ENCODE measurements at places on chromosomes 7 and 10.

- DNase-seq: no peak
Measured at GRCh38 chr10:131073469-131074035, 238.0 kb downstream of the TCERG1L start.

GRCh38 chr7:141430455-141431139 is 120.6 kb upstream of the AGK start:
- no peak for DNase-seq

- no peak for DNase-seq
Measured at GRCh38 chr7:116032886-116033285, 2.3 kb upstream of the TFEC start.

DNA sequence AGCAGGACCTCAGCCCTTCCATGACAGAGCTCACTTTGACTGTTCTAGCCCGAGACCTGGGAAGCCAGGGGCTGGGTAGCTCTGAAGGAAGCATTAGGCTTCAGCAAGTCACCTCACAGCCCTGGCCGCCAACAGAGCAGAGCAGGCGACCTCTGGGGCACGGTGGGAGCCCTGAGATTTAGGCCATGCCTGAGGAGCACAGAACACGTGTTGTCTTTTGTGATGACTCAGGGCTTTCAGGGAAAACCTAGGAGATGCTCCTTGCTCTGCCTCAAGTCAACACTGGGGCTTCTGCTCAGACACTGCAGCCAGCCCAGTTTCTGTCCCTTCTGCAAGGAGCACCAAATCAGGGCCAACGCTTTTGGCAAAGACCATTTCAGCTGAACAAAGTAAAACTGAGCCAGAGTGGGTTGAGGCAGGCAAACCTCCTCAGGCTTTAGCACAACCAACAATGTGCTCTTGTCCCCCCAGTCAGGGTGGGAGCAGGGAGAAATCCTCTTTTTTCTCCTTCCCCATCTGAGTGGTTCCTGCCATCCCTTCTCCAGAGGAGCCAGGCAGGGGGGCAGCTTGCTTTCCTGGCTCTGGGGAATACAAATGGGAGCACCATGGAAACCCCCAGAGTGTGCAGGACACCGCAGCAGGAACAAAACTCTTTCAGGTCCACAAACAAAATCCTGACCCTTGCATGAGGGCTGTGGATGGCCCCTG is 14.4 kb downstream of the CAMK2G start:
- no peak for DNase-seq

GRCh38 chr10:85641479-85642009 is 725.1 kb downstream of the GRID1 start:
- no peak for DNase-seq

DNA sequence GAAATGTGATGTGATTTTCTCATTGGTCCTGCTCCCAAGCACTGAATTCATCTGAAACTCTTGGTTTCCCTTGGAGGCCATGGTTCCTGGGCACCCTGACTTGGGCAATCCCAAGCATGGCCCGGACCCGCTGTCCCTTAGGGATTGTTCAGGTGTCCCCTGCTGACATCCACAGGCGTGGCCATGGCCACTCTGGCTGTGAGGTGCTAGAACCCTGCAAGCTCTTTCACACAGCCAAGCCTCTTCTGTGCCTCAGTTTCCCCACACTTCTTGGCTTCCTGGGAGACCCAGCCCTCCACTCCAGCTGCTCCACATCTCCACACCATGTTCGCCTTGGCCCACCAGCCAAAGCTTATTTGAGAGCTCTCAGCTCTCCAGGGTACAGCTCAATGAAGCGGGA is 12.0 kb upstream of the AZGP1 start:
- DNase-seq: no peak

GRCh38 chr10:12603766-12604470 is 254.6 kb downstream of the CAMK1D start:
- no peak for DNase-seq

DNA sequence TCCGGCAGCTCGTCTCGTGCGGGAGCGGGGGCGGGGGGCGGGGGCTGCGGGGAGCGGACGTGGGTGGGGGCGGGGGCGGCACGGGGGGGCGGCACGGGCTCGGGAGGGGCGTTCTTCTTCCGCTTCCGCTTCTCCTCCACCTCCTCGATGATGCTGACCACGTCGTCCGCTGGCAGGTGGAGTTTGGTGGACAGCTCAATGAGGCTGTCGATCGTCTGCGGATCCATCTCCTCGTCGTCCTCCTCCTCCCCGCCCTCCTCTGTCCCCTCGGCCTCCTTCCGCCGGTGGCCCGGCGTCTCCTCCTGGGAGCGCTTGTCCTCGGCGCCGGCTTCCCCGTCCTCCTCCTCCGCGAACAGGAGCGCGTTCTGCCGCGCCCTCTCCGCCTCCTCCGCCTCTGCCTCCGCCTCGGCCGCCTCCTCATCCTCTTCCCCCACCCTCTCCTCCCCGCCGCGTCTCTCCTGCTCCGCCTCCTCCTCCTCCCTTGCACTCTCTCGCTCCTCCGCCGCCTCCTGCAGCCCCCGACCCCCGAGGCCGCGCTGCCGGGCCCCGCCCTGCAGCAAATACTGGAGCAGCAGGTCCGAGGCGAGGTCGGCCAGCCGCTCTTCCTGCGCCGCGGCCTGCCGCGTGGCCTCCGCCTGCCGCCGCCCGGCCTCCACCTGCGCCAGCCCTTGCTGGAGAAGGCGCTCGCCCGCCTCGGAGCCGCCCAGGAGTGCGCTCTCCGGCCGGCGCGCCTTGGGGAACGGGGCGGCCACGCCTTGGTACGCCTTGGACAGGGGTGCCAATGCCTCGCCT is 1.9 kb downstream of the VGF start:
- no peak for DNase-seq

DNA sequence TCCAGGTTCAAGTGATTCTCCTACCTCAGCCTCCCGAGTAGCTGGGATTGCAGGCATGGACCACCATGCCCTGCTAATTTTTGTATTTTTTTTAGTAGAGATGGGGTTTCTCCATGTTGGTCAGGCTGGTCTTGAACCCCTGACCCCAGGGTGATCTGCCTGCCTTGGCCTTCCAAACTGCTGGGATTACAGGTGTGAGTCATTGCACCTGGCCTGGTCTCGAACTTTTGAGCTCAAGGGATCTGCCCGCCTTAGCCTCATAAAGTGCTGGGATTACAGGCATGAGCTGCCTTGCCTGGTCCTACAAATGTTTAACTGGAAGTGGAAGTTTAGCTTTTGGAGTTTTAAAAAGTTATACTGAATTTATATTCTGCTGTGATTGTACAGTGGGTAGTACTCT is 2.8 kb downstream of the MLLT10 start:
- no peak for DNase-seq

GRCh38 chr7:102258749-102259107 is 27.9 kb upstream of the SH2B2 start:
- DNase-seq: no peak

GRCh38 chr7:22842383-22842941 is 19.8 kb upstream of the TOMM7 start:
- DNase-seq: no peak

- no peak for DNase-seq
Measured at GRCh38 chr10:33279811-33280602, 54.5 kb downstream of the NRP1 start.

- no peak for DNase-seq
Measured at GRCh38 chr7:74993121-74993520, 28.6 kb downstream of the CASTOR2 start.

DNA sequence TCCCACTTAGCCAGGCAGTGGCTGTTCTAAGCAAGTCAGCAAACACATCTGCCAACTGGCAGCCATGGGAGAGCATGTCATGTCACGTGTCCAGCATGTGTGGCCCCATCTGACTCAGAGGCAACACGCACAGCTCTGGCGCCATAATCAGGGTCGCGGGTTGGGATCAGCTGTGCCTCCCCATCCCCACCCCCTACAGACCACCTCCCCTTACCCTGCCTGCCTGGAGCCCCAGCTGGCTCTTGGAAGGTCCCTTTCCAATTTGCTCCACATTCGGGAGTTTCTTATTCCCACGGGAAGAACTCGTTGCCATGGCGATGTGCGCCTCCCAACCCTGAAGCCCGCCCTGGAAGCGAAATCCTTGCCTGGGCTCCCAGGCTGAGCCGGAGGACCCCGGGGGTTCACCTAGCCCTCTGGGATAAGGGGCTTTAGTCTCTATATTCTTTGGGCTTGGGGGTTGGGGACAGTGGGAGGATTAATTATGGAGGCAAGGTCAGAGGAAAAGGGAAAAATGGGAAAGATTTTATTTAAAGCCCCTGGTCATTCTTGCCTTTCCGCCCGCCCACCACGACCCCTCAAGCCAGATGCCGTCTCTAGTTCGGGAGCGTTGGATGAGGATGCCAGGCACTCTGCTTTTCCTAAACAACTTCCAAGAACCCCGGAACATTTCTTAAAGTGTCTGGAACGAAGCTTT is 283.7 kb downstream of the ZEB1 start:
- DNase-seq: no peak

- DNase-seq: no peak
Measured at GRCh38 chr7:39433550-39433949, 132.7 kb upstream of the YAE1 start.

DNA sequence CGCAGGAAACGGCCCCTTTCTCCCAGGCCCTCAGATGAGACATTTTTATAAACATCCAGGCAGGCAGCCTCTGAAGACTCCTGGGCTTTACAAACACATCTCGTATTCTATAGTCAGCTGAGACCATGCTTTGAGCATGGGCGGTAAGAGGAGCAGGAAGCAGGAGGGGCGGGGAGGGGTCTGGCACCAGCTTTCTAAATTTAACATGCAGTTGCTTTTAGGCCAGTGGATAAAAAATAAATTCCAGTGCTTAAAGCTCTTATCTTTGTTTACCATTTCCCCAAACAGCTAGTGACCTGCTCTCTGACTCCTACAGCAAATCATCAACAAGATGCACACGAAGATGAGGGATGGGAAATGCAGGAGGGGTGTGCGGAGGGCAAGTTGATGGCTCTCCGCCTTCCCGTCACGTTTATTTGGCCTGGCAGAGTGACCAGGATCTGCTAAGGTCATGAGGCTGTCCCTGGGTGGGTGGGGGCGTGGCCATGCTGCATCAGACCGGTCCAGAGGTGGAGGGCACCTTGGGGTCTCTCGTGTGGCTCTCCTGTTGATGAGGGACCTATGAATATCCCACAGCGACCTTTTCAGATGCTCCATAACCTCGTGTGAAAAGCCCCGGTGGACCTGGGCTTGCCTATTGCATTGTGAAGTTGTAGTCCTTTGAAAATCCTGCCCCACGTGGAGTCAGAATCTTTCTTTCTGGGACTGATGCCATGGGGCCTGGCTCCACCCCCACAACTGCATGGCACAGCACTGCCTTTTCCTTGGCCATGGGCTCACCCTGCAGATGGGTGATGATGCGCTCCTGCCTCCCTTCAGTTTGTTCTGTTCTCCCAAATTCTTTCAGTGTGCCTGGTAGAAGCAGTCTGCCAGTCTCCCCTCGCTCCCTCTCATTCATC is 67.5 kb downstream of the PARP12 start:
- DNase-seq: no peak

GRCh38 chr10:34522546-34522945 is 292.6 kb downstream of the PARD3 start:
- no peak for DNase-seq

- DNase-seq: no peak
Measured at GRCh38 chr10:32960022-32960421, 2.0 kb upstream of the ITGB1 start.

DNA sequence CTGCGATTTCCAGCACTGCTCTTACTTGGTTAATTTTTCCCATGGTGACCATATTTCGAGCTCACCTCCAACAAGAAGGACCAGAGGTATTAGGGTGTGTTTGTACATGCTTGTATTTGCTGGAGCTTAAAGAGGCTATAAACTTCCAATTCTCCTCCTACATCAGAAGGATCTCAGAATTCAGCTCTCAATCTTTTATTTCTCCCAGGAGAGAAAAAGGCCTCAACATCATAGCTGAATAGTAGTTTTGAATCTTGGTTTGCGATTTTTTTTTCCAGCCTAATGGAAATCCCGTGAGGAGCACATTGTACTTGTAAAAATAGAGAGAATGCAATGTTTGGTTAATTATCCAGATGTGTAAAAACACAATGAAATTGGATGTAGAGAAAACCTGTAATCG is 69.7 kb downstream of the CPVL start:
- DNase-seq: no peak

DNA sequence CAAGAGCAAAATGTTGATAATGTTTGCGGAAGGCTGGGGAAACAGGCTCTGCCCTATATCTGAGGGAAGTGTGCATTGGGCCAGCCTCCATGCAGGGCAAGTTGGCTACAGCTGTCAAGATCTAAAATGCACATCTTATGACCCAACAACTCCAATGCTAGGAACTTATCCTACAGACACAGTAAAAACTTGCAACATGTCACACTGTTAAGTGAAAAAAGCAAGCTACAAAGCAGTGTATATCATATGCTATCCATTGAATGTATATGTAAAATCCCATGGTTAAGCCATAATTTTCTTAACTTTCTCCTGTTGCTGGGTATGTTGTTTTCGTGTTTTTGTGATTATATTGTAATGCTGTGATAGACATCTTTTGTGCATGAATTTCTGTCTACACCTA is 16.3 kb upstream of the KAT6B start:
- no peak for DNase-seq

- DNase-seq: no peak
Measured at GRCh38 chr7:129169686-129170440, 18.6 kb upstream of the SMO start.

- DNase-seq: no peak
Measured at GRCh38 chr10:79089632-79090031, 20.9 kb downstream of the ZMIZ1 start.

DNA sequence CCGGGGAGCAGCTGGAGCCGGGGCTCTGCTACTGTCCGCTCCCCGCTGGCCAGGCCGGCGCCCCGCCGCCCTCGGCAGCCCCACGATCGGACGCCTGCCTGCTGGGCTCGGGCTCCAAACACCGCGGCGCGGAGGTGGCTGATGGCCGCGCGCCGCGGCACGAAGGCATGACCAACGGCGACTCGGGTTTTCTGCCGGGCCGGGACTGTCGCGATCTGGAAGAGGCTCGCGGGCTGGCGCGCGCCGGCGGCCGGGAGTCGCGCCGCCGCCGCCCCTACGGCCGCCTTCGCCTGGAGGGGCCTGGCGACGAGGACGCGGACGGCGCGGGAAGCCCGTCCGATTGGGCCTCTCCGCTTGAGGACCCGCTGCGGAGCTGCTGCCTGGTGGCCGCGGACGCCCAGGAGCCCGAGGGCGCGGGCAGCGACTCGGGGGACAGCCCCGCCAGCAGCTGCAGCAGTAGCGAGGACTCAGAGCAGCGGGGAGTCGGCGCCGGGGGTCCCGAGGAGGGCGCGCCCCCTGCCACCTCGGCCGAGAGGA is 570 bp downstream of the TBC1D12 start:
- DNase-seq: no peak

- no peak for DNase-seq
Measured at GRCh38 chr10:28363376-28363775, 60.5 kb upstream of the MPP7 start.

GRCh38 chr7:137801003-137801402 is 45.8 kb downstream of the DGKI start:
- no peak for DNase-seq
